Skeletal muscle cell (primary cell): ENCODE measurements at places on chromosomes 2 and 18.

DNA sequence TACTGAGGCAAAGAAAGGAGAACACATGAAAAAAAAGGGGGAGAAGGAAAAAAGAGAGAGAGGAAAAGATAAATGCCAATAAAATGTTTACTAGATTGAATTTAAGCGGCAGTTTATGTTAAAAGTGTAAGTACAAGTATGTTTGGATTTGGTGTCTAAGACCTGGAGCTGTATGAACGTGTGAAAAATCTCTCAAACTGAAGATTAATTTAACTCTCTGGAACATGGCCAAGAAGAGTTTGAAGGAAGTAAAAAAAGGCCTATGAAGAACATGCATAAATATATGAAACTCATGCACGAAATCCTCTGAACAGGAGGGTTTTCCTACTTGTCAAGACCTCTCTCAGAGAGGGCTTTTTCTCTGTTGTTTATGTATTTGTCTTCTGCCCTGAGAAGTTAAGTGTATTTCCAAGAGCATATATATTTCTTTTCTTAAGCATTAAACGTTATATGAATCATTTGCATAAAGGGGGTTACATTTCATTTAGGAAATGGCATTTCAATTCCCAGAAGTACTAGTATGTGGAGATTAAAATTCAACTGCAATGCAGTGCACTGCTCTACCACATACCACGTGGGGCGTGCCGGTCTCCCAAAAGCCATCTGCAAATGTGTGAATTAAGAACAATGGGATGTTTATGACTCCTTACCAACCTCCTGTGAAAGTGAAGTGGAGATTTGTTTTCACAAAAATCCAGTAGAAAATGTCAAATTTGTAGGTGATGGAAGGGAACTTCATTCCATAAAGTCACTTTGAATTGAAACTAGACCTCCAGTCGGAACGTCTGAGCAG is 281.1 kb upstream of the TRIB2 start:
- DNase-seq = no peak

- DNase-seq = no peak
Observed at GRCh38 chr18:74610051-74610615, 12.5 kb downstream of the ZNF407 start.

GRCh38 chr2:176508374-176508773 is 239.1 kb downstream of the MTX2 start:
- DNase-seq = no peak

DNA sequence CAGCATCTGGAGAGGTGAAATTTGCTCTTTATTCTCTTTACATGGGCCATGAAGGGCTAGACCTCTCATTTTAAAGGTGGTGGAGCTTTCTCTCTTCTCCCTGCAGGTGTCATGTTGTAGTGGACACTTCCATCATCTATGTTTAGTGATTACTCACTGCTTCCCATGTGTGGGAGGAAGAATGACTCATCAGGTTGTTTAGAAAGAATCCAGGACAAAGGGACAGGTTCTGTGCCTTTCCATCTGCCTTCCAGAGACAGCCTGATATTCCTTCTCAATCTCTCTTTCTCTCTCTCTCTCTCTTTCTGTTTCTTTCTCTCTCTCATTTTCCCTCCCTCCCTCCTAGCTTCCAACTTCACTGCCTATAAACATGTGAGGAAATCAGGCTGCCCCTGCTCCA is 38.7 kb downstream of the SCG2 start:
- DNase-seq = no peak

GRCh38 chr2:13034861-13035260 is 318.1 kb downstream of the TRIB2 start:
- DNase-seq = no peak
